Bone marrow (tissue), 2 donors: ENCODE measurements at places on chromosomes 5 and 9.

- no peak for DNase-seq
Observed at GRCh38 chr5:10501554-10502075, 59.9 kb downstream of the ROPN1L start.

GRCh38 chr5:159471904-159472303, 141.6 kb upstream of the IL12B start:
- DNase-seq: no peak

DNA sequence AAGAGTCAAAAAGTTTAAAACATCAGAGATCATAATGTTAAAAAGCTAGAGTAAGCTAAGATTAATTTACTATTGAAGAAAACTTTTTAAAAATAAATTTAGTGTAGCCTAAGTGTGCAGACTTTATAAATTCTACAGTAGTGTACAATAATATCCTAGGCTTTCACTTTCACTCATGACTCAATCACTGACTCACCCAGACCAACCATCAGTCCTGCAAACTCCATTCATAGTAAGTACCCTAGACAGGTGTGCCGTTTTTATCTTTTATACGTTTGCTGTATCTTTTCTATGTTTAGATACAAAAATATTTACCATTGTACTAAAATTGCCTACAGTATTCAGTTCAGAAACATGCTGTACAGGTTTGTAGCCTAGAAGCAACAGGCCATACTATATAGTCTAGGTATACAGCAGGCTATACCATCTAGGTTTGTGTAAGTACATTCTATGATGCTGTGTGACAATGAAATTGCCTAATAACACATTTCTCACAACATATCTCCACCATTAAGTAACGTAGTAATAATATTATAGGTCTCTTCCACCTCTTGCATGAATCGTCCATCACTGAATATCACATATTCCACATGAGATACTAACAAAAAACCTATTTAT, 59.2 kb downstream of the MEGF9 start:
- DNase-seq: peak; percentile 48

DNA sequence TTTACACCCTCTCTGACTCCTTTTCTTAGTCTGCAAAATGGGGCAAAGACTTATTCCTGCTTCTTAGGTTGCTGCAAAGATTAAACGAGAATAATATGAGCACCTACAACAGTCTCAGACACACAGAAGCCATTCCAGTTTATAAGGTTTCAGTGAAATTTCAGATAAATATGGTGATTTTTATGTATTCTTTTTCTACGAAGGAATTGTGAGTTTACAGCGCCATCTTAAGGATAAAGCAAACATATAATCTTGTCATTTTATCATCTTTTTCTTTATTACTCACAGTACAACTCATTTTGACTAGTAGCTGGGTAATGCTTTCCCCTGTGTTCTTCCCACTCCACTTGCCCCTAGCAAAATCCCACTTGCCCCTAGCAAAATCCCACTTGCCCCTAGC, 29.2 kb upstream of the SMC5 start:
- no peak for DNase-seq

DNA sequence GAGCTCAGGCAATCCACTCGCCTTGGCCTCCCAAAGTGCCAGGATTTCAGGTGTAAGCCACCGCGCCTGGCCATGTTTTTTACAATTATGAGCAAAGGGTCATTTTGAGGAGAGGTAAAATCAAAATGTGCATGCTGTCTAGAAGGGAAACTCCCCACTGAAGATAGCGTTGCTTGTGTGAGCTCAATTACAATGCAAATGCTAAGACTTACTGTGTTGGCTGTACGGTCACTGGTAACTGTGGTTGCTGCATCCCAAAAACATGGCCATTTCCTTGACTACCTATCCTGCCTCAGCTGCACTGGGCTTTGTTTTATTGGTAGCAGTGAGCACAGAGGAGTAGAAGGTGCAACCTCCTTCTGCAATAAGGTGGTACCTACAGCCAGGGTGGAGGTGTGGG, 77.4 kb upstream of the SPATA31E1 start:
- no peak for DNase-seq

GRCh38 chr5:149408252-149409099, 29.4 kb upstream of the IL17B start:
- DNase-seq: no peak

DNA sequence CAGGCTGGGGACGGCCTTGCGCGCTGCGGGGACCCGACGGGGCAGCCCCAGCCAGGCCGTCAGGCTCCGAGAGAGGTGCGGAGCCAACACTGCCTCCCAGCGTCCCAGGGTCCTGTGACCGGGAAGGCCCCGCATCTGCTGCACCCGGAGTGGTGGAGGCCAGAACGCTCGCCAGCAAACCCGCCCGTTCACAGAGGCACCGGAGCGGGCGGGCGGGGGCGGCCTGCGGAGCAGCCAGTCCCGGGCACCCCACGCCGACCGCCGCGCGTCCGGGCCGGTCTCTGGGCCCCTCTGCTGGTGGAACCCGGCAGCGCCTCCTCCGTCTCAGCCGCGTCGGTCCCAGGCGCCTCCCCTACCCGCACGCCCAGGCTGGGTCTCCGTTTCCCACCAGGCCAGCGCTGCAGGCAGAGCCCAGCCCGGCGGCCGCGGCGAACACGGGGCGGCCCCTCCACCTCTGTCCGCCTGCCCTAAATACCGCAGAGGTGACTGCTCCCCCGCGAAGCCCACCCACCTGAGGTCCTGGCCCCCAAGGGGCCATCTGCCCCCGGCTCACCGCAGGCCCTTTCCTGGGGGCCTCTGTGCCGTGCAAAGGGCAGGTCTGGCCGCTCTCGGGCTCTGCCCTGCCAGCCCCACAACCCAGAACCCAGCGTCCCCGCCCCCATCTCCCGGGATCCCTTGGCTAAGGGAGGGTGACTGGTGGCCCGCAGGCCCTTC, 15.9 kb downstream of the EXD3 start:
- peak; percentile 41 for DNase-seq

- no peak for DNase-seq
Observed at GRCh38 chr9:86176468-86176867, 77.1 kb upstream of the GOLM1 start.

DNA sequence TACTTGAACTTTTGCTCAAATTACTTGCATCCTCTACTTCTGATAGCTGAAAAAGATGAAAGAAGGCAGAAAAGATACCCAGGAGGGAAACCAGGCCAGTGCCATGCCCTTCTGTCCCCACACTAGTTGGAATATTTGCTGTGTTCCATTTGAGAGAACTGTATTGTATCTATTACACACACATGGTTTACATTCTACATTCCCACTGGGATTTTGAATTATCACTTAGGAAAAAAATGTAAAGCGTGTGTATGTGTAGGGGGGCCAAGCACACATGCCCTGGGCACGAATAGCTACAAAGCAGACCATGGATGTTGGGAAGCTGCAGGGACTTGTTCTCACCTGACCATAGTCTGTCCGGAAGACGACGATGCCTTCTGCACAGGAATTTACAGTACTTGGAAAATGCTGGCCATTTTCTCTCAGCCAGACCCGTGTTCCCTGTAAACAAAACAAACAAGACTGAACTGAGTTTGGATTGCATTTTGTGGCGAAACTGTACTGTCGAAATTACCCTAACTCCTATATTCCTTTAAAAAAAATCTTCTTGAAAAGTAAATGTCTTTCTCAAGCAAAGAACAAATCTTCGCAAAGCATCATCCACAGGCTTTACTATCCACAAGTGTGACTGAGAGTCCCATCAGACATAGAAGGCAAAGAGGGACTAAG, 58.7 kb downstream of the MYO10 start:
- no peak for DNase-seq
